Stimulated activated CD4-positive, alpha-beta T cell treated with anti-CD3 and anti-CD28 coated beads, Interleukin-4, amount 100 ng/mL, for 1 hour (primary cell): ENCODE measurements at places on chromosomes 3 and 15.
A peak's percentile ranks its signal among the peaks of the same experiment; 100 is the strongest.

DNA sequence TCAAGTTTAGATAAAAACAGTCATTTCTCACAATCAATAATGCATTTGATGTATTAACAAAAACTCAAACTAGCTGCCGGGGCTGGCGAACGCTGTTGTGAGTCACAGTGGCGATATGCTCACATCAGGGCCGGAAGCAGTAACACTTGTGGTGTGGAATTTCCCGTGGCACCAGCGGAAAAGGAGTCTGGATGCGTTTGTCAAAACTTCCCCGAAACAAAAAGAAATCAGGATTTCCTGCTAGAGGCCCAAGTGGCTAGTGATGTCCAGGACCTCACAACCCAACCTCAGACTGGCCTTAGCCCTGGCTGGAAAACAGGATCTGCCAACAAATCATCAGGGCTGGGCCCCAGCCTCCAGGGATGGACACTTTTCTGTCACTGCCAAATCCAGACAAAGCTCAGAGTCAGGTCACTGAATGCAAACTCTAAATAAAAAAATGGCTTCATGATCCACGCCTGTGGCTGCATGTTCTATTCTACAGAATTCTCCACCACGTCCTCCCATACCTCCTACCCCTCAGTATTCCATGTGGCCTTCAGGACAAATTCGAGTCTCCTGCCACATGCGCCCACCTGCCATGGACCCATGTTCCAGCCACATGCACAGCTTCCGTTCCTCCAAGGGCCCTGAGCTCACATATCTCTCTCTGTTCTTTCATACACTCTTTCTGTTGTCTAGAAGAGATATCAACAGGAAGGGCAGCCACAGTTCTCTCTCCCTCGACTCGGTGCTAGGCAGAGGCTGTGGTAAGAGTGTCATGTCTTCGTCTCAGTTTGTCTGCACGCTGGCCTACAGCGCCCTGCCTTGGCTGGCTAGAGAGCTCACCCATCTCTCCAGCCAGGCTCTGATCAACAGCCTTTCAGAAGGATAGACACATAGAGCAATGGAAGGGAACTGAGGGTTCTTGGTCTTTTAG, 35.4 kb downstream of the EHD4 start:
- peak; percentile 76 for DNase-seq

DNA sequence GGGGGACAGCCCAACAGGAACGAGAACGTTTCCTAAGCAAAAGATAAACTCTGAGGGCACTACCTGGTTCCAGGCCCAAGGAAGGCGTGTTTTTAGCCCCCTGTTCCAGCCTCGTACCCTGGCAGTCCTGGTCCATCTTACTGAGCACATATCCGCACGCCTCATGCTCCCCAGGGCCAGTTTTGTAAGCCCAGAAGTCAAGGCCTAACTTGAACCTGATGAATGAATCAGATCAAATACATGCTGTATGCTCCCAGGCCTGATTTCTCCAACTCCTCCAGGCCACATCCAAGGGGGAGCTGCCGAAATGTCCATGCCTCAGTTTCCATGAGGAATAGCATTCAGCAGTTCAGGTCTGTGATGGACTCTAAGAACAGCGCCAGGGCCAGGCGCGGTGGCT, 14.3 kb upstream of the DOCK3 start:
- DNase-seq: no peak

GRCh38 chr15:66452971-66453580, 44.5 kb downstream of the SNAPC5 start:
- DNase-seq: no peak

- no peak for DNase-seq
Observed at GRCh38 chr3:133943639-133944141, 48.0 kb upstream of the RAB6B start.

DNA sequence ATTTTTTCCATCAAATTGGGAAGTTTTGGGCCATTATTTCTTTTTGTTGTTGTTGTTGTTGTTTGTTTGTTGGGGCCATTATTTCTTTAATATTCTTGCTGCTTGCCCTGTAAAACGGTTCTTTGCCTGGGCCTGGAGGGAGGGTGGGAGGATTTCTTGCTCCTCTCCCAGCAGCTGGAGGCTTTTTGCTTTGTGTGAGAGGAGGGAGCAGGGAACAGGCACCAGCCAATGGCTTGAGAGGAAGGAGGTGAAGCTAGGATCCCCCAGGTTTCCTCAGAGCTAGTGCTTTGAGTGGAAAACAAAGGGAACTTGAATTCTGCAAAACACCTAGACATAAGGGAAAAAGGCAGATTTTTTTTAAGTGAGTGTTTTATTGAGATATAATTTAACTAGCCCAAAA, 61.2 kb upstream of the DNAJC19 start:
- DNase-seq: no peak

GRCh38 chr15:94476686-94477085, 245.3 kb downstream of the MCTP2 start:
- DNase-seq: no peak

DNA sequence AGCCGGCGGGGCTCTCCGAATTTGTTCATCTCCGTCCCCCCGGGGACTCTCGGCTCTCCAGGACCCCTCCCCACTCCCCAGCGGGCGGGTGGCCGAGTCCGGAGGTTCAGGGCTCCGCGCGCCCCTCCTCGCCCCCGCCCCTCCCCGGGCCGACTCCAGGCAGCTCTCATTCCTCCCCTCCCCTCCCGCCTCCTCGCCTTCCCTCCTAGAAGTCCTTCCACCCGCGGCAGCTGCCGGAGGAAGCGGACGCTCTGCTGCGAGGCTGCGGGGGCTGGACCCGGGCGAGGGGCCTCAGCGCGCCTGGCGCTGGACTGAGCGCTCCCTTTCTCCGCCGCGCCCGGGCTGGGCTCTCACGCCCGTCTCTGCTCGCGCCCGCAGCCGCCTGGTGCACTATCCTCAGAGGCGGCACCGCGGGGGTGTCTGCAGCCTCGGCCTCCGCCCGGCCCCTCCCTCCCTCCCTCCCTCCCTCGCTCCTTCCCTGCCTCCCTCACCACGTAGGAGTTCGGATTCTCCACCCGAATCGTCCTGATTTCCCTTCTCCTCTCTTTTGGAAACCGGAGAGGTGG, at the start of gene ROBO2:
Gene ROBO2 (plus strand): TSS at position 494 of the 566 bp plus-strand sequence. CDS start 687 bp downstream, outside the sequence.
- no peak for DNase-seq
